Stimulated activated CD4-positive, alpha-beta T cell treated with anti-CD3 and anti-CD28 coated beads, TNF-alpha, amount 100 ng/mL, for 1 hour (primary cell): ENCODE measurements at places on chromosomes 16 and 17.

DNA sequence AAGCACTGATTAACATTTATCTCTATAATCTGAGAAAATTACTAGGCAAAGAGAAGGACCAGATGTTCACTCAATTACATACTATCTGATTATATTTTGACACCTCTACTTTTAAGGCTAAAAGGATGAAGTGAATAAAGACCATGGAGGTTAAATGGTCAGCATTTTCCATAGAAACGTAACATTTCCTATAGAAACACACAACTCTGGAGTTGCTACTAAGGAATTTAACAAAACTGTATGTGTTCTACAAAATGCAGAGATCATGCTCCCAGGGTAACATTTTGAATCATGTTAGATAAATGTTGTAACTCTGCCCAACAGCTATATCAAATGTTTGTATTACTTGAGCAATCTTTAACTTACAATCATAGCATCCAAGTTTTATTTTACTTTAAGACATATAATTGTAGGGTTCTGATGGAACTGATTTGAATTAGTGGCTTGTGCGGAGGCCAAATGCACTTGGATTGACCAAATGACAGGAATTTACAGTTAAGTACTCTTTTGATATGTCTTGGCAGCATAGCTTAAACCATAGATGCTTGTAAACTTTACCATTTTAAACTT, 97.7 kb downstream of the RPGRIP1L start:
- no peak for DNase-seq

DNA sequence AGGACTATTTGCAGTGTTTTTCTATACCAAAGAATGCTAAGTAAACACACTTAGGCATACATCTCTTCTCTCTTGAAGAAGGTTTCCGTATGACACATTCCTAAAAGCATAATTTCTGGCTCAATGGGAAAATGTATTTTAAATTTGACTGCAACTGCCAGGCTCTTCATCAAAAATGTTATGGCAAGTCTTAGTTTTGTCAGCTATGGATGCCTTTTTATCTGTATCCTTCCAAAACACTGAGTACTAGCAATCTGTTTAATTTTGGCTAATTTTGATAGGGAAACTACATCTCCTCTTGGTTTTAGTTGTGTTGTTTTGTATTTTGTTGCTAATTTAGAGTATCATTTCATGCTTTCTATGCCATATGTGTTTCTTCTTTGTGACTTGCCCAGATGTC, 35.4 kb downstream of the MRPS23 start:
- DNase-seq, result no peak

- DNase-seq, result no peak
Observed at GRCh38 chr17:28325211-28325610, 6.2 kb downstream of the TMEM97 start.

GRCh38 chr17:32124985-32125847, 17.1 kb upstream of the RHOT1 start:
- DNase-seq, result no peak

DNA sequence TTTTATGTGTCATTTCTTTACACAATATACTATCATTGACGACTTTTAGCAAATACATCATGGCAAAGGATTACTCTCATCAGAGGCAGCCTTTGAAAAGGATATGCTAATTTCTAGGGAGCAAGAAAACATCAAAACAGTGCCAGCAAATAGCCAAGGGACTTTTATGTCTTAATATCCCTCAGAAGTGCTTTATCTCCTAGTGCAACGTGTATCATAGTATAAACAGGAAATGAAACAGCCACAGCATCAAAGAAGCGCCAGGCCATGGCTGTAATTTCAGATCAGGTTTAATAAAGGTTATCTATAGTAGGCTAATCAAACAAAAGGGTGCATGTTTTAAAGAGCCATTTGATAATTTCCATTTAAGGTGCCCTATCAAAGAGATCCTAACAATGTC, 159.9 kb downstream of the AXIN2 start:
- DNase-seq, result no peak

DNA sequence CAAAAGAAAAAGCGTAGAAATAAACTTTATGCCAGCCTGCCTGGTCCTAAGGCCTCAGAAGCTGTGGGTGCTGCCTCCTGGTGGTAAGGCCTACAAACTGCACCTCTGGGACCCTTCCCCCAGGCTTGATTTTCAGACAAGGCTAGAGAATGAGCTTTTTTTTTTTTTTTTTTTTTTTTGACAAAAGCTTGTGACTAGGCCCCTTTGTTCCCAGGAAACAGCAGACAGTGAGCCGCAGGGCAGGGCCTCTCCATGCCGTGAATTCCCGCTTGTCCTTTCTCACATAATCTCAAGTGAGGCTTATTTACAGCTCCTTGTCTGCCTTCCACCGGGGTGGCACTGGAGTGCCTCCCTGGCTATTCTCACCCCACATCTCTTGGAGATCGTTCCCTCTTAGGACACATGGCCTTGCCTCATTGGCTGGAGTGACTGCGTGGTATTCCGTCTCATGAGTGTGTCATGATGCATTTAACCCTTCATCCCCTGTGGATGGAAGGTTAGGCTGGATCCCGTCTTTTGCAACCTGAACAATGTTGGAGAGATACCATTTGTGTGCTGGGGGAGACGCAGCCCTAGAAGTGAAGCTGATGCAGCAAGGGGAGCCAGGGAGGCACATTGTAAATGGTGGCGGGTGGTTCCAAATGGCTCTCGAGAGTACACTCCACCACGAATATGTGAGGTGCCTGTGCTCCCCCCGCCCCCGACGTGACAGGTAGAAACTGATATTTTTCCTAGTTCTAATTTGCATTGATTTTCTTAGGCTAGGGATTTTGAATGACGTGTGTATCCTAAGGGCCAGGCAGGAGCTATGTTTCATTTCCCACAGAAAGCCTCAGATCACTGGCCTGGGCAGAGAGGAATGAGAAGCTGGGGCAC, 49.6 kb downstream of the USP22 start:
- peak; percentile 44 for DNase-seq

DNA sequence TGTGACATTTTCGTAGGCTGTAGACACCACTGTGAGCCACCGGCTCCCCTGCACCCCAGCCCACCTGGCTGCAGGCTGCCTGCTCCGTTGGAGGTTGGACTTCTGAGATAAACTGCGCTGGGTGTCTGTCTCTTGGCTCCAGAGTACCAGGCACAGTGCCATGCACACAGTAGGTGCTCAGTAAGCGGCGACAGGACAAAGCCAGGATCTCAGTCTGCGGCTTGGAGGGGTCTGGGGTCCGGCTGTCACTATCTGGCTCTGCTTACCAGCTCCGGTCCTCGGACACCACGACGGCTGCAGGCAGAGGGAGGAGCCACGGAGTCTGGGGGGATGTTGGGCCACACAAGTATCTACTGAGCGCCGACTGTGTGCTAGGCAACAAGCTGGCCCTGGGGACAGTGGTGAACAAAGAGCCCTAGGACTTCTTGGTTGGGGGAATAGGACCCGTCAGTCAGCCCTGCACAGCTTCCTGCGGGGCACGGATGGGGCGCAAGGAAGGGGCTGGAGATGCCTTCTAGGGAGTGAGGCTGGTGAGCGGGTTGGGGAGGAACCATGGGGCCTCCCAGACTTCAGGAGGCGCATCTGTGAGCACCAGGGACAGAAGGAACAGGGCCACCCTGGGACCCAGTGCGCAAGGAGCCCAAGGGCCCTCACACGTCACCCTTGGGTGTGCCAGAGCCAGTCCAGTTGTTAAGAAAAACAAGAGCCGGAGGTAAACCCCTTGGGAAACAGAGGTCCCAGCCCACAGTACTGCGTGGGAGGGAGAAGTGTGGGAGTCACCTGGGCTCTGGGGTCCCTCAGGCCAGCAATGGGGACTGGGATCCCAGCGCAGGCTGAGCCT, 17.3 kb downstream of the JPH3 start:
- no peak for DNase-seq

DNA sequence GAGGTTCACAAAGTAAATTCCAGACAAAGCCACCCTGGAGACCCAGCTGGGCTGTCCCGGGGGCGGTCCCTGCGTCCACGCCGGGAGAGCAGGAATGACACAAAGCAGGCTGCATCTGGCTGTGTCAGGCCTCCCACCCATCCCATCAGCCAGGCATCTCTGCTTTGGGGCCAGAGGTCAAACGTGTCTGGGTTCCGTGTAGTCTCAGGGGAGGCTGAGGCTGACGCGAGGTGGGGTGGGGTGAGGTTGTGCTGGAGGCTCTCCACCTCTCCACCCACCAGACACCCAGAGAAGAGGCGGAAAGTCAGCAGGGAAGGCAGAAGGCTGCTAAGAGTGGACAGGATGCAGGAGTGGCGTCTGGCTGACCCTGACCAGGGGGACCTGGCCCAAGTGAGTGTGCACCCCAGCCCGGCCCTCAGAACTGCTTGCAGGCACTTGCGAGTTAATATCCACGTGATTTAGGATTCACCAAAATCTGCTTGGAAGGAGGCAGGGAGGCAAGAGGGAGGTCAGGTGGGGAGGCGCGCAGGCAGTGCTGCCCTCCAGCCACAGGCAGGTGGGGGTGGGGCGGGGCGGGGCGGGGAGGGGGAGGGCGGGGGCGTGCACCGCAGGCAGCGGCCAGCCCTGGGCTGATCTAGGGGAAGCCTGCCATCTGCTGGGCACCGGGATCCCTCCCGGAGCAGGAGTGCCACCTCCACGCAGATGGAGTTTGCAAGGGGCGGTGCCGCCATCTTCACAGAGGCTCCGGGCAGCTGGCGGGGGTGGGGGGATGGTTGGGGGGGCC, 44.3 kb downstream of the TBC1D16 start:
- peak; percentile 60 for DNase-seq

GRCh38 chr17:64459284-64459747, 10.4 kb downstream of the MILR1 start:
- no peak for DNase-seq

DNA sequence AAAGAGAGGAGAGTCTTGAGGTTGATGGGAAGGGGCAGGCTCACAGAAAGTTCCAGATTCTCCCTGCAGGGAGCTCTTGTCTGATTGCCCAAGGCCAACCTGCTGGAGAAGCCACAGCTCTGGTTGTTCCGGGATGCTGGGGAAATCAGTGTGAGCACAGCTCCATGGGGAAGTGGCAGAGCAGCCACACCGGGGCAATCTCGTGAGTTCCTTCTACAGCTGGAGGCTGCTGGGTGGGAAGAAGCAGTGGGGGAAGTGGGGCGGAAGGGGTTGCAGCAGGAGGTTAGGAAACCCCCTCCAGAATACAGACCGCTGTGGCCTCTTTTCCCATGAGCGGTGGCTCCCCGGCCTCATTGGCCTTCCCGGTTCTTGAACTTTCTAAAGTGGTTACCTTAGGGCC, 34.0 kb downstream of the KIAA0513 start:
- DNase-seq, result no peak

DNA sequence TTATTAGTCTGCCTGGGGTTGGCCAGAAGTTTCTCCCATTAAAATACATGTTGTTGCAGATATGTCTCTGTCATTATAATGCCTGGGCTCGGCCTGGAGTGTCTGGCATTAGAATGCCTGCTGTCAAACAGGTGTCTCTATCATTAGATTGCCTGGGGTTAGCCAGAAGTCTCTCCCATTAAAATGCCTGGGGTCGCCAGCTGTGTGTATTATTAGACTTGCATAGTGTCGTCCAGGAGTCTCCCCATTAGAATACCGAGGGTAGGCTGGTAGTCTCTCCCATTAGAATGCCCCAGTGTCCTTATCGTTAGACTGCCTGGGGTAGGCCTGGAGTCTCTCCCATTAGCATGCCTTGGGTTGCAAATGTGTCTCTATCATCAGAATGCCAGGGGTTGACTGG, 2270.8 kb downstream of the TP53TG3F start:
- DNase-seq, result no peak
